ENCODE measurements at places on chromosomes 5 and 9.

GRCh38 chr5:120535900-120536299, 71.8 kb downstream of the PRR16 start:
- no peak for DNase-seq

- no peak for DNase-seq
Observed at GRCh38 chr9:20619487-20620200, 2.7 kb downstream of the MLLT3 start.

- DNase-seq: no peak
Observed at GRCh38 chr9:34070606-34071324, 22.1 kb upstream of the UBAP2 start.

DNA sequence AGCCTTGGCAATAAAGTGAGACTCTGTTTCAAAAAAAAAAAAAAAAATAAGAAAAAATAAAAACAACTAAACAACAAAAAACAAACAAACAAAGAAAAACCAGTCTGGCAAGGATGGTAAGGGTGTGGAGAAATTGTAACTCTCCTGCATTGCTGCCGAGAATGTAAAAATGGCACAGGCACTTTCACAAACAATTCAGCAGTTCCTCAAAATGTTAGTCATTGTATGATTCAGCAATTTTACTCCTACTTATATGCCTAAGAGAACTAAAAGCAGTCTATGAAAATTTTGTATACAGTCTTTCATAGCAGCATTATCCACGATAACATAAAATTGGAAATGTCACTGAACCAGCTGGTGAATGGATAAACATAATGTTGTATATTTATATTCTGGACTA, 280.4 kb downstream of the CDH9 start:
- DNase-seq: no peak

DNA sequence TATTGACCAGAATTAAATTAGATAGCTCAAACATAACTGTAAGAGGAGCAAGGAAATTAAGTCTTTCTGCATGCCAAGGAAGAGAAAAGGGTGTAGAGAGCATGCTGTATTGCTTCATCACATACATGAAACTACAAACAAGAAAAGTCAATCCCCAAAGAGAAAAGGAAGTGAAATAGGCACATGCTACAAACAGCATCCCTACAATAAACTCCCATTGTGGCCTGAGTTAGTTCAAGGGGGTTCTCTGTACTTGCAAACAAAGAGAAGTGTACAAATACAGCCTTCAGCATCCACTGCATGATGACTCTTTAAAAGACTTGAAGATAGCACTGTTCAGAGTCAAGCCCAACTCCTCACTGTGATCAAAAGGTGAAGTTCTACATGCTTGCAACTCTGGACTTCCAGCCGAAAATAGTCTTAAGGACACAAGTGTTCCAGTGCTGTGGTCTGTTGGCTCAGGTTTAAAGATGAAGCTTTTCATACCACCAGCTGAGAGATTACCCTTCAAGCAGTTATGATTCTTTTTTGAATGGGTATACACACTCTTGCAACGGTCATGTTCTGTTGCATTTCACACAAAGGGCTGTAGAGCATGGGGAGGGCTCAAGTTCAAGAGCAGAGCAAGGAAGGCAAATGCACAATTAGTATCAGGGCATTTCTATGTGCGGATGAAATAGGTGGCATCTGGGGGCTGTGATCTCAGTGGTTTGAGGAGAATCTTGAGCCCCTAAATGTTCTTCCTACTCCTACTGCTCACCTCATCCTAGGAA, 534.5 kb downstream of the EBF1 start:
- no peak for DNase-seq

DNA sequence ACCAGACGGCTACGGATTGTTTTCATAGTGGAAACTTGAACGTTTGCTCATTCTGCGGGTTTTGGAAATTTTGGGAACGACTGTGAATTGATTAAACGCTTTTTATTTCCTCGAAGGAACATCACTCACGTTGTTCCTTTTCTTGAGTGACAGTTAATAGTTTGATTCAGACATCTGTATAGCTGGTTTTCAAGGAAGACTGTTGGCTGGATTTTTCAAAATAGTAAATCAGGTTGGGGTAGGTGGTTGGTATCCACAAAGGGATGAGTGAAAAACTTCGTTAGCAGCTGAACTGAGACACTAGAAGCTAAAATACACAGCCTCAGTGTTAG, 1.1 kb downstream of the TGFBR1 start:
- no peak for DNase-seq

GRCh38 chr9:133368249-133368881, 7.5 kb downstream of the SURF4 start:
- no peak for DNase-seq

DNA sequence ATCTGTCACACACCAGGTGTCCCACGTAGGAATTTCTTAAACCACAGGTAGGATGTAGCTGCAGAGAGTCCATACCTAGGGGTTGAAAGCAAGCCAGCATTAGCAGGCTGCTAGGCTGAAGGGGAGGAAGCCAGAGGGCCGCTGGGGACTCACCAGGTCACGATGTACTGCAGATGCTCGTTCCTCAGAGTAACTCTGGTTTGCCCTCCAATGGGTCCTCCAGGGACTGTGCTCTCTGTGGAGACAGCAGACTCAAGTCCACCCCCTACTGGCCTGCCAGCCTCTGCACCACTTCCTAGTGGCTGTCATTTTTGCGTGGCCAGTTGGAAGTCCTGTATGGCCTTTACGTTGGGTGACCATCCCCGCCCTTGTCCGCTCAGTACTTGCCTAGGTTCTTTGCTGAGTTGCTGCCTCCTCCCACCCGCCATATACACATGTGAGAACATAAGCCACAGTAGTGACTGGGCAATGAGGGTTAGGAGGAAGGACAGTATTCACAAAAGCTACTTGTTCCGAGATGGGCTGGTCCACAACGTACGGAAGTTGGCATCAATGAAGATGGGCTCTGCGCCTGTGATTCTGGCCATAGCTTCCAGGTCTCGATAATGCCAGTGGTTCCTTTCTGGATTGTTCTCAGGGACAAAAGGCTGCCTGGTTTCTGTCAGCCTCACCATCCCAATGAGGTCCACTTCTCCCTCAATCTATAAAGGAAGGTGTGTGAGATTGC, 4.1 kb downstream of the RPL7A start:
- DNase-seq: peak; percentile 70

- no peak for DNase-seq
Observed at GRCh38 chr9:92655896-92656536, 13.9 kb downstream of the IPPK start.

DNA sequence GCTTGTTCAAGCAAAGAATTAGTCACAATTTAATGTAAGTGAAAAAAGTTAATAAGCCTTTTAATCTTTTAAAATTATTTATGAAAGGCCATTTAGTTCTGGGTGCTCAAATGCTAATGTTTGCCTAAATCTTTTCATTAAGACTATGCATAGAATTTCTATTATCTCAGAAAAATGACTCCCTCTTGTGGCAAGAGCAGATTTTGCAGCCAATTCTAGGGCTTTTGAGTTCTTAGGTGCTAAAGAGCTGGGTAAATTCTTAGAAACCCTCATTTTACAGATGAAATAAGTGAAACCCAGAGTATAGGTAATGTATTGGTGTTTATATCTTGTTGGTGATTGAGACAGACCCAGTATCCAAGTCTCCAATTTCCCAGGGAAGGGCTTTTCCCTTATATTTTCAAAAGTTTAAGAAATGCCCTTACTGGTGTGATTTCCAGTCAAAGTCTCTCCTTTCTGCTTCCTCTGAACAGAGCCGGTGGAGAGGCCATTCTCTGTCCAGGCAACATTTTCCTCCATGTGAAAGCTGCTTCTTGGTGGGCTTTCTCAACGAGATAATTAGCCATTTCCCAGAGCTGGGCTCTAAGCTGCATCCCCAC, 24.1 kb upstream of the PCSK5 start:
- peak; percentile 37 for DNase-seq

GRCh38 chr5:133643365-133643764, 31.0 kb upstream of the FSTL4 start:
- no peak for DNase-seq

DNA sequence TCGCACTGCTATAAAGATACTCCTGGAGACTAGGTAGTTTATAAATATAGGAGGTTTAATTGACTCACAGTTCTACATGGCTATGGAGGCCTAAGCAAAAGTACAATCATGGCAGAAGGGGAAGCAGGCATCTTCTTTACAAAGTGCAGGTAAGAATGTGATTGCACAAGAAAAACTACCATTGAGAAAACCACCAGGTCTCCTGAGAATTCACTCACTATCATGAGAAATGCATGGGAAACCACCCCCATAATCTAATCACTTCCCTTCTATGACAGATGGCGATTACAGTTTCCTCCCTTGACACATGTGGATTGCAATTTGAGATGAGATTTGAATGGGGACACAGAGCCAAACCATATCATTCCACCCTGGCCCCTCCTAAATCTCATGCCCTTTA, 121.2 kb upstream of the ST8SIA4 start:
- DNase-seq: no peak

DNA sequence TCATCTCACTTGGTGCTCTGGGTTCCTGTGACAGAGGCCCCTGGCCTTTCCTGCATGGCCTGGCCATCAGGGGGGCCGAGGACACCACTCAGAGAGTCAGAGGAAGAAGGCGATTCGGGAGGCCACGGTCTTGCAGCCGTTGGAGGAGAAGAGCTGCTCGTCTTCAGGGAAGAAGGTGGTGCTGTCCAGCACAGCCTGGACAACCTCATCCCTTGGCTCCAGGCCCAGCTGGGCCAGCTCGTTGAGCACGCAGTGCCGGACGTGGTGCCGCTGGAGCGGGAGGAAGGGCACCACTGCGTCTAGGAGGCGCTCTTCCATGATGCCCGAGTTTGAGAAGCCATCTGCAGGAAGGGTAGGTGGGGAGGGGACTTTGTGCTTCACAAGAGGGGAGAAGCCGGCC, 3.2 kb downstream of the TOR2A start:
- no peak for DNase-seq

- DNase-seq: peak; percentile 64
Observed at GRCh38 chr9:117734523-117735314, 30.5 kb downstream of the TLR4 start.

- peak; percentile 86 for DNase-seq
Observed at GRCh38 chr5:140372971-140373487, 13.0 kb downstream of the SLC4A9 start.

GRCh38 chr5:66870708-66871107, 274.5 kb downstream of the MAST4 start:
- no peak for DNase-seq

DNA sequence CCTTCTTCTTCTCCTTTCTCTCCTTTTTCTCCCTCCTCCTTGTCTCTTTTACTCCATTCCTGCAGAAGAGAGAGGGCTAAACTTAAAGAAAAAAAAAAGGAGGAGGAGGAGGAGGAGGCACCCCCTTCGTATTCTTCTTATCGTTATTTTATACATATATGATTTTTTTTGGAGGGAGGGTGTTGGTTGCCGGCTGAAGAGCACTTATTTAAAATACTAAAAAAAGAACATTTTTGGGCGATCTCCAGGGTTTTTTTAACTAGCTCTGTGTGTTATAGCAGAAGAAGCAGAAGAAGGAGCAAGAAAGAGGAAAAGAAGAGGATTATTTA, 381 bp downstream of the NR2F1 start:
- DNase-seq: no peak

- DNase-seq: peak; percentile 47
Observed at GRCh38 chr5:169873642-169874041, 106.7 kb downstream of the INSYN2B start.

- no peak for DNase-seq
Observed at GRCh38 chr9:93466416-93467061, 13.2 kb upstream of the FAM120AOS start.

DNA sequence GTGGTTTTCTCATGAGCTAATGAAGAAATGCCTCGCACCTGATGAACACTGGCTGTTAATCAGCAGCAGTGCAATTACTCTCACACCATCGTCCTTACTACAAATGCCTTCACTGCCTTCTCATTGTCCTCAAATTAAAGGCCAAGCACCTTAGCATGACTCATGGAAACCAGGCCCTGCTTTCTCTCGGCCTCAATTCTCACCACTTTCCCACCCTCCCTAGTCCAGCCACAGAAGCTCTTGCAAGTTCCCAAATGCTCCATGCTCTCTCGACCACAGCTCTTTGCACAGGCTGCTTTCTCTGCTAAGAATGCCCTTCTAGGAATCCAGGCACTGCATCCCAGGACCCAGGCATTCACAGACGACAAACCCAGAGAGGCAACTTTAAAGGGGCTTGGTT, 94.6 kb upstream of the KLF4 start:
- no peak for DNase-seq

DNA sequence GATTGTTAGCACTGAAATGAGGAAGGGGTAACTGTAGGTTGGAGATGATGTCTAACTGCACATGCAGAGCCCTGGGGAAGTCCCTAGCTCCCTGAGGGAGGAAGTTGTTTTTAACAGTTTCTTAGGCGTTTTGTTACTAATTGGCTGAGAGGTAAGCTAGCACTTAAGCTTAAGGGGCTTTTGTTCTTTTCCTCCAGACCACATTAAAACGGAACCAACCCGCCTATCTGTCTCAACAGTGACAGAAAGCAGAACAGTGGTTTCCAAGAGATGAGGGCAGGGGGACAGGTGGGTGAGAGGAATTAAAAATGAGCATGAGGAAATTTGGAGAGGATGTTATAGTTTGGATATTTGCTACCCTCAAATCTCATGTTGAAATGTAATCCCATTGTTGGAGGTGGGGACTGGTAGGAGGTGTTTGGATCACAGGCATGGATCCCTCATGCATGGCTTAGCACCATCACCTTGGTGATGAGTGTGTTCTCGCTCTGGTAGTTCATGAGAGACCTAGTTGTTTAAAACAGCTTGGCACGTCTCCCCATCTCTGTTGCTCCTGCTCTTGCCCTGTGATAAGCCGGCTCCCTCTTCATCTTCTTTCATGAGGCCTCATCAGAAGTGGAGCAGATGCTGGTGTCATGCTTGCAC, 38.9 kb downstream of the LYRM7 start:
- no peak for DNase-seq

DNA sequence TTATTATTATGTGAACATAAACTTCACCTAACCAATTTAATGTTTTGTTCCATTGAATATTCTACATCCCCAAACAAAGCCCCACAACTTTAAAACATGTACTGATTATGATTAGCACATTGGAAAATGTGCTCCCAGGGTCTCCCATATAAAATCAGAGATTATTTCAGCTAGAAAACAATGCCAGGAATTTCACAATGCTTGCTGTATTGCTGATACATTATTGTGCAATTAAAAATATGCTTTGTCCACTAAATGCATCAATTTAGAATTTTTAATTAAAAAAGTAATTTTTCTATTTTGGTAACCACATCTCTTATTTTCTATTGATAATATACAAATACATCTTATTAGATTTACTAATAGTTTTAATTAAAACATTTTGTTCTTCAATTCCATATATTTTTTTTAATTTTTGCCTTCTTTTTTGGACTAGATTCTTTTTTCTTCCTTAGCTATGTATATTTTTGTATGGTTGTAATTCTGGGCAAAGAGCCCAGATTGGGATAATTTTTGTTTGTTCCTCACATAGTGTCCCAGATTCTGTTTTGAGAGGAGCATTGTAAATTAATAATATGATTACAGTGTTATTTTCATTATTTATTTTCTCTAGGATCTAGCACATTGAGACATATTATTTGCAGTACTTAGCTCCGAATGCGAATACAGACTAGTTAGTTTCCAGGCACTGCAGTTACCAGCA, 241.5 kb upstream of the CDH18 start:
- DNase-seq: no peak

All from AG08395 (cell line).